ENCODE measurements at places on chromosomes 6 and 20.

- no peak for DNase-seq
Measured at GRCh38 chr6:5677219-5678000, 329.3 kb downstream of the NRN1 start.

DNA sequence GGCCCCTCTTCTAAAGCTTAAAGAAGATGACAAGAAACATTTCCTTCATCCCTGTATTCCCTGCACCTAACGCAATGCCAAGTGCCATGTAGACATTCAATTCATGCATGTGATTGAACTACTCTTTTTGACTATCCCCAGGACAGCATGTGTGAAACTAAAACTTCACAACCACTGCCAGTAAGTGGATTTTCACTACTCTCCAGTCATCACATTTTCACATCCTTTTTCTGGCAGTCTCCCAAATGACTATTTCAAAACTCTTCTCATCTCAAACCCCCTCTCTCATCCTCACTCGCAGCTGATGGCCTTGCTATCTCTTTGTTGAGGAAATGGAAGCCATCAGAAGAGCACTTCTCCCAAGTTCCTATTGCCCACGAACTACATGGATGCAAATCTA lies 122.6 kb downstream of the OPRM1 start:
- DNase-seq, result no peak

- DNase-seq, result no peak
Measured at GRCh38 chr6:14673201-14673600, 555.6 kb downstream of the CD83 start.

DNA sequence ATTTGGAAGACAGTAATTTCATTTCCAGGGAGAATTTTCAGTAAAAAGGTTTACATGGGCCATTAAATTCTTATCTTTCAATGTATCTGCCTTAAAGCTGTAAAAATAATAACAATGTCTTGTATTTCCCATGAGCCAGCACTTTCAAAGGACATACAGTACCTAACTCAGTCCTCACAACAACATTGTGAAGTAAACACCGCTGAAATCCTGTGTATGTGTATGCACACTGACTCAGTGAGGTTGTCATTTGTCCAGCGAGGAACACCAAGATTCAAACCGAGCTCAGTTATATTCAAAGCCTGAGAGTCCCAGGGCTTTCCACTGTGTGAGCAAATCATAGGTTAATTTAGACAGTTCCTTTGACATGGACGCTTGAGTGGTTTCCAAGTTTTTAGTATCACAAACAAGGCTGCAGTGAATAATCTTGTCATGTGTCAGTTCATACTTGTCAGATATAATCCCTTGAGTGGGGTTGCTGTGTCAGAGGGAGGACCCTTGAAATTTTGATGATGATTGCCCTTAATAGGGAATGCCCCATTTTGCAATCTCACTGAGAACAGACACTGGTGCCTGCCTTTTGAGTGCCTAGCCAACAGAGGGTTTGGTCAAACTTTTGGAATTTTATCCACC lies 50.0 kb upstream of the SLC22A23 start:
- no peak for DNase-seq

DNA sequence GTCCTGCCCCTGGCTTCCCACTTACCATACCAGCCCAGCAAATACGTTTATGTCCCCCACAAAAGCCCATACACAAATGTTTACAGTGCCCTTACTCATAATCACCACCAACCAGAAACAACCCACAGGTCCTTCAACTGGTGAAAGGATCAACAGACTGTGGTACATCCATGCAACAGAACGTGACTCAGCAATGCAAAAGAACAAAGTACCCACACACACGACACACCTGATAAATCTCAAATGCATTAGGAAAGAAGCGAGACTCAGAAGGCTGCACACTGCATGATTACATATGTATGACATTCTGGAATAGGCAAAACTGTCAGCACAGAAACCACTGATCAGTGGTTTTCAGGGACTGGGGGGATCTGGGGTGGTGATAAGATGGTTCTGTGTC lies 20.5 kb downstream of the NCR2 start:
- no peak for DNase-seq

DNA sequence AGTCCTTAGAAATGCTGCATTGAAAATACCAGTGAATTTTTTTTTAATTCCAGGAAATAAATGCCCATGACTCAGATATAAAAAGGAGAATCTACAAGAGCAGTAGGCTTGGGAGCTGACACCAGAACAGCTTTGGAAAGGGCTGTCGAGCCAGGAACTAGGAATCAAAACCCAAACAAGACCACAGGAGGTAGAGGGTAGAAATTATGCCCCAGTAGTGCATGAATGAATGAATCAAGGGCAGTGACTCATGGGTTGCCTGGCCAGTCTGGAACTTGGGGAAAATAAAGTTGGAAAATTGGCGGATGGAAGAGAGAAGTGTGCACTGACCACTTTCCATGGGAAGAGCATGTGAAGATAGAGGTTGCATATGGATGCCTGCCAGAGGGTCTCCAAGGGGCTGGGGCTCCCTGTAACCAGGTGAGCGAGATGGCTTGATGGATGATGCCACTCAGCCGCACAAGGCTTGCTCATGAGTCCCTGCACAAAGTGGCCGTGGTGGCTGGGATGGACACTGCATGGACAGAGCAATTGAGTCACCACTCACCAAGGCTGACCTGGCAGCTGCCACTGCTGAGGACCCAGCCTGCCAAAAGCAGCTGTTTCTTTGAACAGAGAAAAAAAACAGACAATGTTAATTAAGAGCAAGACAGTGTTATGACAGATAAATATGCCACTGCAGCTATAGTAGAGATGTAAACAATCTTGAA lies 15.2 kb upstream of the MCCD1 start:
- no peak for DNase-seq

GRCh38 chr6:42418724-42419123 lies 33.0 kb downstream of the TRERF1 start:
- DNase-seq, result no peak

DNA sequence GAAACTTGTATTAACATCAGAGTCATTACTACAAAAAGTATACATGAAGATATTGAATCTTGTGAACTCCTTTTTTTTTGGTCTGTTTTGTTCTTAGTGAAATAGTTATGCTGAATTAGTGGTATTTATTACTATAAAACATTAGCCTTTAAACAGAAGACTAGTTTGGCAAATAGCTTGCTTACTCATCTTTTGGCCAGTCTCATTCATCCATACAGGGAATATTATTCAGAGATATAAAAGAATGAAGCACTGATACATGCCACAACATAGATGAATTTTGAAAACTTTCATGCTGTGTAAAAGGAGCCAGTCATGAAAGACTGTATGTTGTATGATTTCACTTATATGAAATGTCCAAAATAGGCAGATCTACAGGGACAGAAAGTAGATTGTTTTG lies 205.9 kb downstream of the ZFAND3 start:
- DNase-seq, result no peak

DNA sequence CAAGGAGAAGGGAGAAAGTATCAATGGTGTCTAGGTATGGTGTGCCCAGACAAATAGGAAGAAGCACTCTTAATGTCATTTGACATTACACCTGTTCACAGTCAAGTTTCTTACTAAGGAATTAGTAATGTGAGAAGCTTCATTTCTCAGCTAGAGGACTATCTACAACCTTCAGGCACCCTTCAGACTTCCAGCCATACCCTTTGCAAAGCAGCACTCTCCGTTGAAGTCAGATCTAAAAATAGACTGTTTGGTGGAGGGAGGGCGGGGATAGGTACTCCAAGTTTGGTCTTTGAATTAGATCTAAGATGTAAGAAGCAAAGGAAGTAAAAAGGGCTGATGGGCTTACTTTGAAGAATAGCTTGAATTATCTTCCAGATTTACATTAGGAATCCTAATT lies 311.1 kb downstream of the SLC35F1 start:
- no peak for DNase-seq

DNA sequence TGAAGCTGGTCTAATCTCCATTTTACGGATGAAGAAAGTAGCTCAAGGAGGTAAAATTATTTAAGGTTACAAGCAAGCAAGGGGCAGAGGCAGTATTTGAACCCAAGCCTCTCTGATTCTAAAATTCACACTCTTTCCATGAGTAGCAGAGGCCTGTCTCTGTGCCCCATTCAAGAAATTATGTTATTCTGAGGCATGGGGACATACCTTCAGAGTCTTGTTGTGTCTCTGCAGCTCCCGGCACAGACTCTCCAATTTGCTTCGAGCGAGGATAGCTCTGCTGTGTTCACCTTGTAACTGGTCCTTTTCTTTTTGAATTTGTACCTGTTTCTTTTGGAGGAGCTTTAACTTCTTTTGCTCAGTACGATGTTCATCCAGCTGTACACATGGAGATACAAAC lies 21.5 kb downstream of the TXLNB start:
- no peak for DNase-seq

DNA sequence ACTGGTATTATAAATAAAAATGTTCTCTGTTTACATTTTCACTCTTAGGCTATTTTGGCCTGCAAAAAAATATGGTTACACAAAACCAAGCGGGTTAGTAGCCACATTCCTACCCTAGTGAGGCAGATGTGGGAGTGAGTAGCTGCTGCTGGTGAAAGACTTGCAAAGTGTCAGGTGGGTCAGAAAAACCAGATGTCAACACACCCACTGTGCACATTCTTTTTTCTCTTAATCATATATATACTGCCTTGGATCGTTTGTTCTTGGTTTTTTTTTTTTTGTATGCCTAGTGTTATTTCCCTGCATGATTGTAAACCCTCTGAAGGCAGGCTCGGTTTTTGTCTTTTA lies 68.0 kb upstream of the TFB1M start:
- DNase-seq, result no peak

GRCh38 chr6:140204154-140204553 lies 829.7 kb upstream of the CITED2 start:
- DNase-seq, result no peak

DNA sequence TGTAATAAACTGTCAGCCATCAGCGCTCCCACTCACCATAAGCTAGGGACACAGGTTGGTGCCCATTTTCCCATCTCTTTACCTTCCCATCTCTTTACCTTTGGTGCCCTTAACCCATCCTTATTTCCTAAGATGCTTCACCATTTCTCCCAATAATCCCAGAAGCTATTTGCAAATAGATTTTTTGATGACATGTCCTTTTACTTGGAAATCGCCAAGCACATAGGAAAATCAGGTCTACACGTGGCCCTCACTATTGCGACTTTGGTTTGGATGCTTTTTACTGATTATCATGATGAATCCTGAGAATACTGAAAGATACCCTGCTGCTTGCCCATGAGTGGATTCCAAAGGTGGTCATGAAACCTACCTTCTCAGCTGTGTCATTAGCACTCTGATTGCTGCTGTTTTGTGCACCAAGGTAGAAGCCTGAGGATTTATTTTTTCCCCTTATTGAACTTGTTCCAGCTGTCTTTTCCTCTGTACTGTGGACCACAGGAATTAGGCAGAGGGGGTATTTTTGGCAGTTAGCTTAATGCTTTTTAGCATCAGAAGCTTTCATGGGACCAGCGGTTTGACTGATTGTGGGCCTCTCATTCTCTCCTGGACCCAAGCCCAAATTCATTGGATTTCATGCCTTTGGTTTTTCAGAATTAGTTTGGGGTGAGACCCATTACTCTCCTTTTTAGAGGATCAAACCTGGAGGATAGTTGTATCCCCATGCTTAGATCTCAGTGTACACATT lies 229.6 kb upstream of the RIN2 start:
- DNase-seq, result no peak

GRCh38 chr6:14288910-14289309 lies 171.3 kb downstream of the CD83 start:
- no peak for DNase-seq

DNA sequence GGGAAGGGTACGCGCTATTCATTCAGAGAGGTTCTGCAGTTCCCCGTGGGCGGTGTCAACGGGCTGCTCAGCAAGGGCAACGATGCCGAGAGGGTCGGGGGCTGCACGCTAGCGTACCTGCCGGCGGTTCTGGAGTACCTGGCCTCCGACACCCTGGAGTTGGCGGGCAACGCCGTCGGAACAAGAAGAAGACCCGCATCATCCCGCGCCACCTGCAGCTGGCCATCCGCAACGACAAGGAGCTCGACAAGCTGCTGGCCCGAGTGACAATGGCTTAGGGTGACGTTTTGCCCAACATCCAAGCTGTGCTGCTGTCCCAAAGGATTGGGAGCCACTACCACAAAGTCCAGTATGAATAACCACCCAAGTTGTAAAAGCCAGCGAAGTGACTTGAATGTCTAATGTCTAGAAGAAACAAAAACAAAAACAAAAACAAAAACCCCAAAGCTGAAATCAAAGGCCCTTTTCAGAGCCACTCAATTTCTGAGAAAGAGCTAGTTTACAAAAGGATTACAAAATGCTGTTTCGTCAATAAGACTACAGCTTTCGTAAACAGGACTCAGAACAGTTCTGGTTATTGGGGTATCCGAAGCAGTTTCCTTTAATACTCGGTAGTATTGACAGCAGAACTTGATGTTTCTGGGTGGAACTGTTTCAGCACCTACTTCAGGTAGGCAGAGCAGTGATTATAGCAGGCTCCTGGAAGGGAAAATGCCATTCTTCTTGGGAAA lies 21.9 kb upstream of the SLC17A4 start:
- DNase-seq, result no peak

GRCh38 chr6:40509086-40509485 lies 78.1 kb downstream of the LRFN2 start:
- no peak for DNase-seq

DNA sequence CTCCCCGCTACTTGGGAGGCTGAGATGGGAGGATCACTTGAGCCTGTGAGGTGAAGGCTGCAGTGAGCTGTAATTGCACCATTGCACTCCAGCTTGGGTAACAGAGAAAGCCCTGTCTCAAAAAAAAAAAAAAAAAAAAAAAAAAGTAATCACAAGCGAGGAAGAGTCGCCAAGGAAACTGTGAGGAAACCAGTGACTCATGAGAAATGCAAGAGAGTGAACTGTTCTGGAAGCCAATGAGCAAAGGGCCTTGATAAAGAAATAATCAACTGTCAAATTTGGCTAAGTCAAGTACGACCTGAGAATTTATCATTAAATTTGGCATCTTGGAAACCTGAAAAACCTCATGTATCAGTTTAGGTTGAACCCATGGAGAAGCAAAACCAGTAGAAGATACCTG lies 16.1 kb upstream of the LAMP5 start:
- no peak for DNase-seq

DNA sequence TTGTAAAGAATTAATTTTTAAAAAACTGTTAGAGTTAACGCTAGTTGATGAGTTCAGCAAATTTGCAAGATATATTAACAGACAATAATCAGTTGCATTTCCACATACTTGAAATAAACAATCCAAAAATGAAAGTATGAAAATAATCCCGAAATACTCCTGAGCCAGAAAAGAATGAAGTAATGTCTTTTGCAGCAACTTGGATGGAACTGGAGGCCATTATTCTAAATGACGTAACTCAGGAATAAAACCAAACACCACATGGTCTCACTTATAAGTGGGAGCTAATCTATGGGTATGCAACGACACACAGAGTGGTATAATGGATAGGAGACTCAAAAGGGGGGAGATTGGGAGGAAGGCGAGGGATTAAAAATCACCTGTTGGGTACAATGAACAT lies 872.9 kb upstream of the GJE1 start:
- DNase-seq, result no peak
